NCI-H2107 (cell line): ENCODE measurements at places on chromosomes 1 and 21.
A peak's percentile ranks its signal among the peaks of the same experiment; 100 is the strongest.

GRCh38 chr1:212388985-212389716 is 25.5 kb downstream of the PACC1 start:
- DNase-seq: no peak

DNA sequence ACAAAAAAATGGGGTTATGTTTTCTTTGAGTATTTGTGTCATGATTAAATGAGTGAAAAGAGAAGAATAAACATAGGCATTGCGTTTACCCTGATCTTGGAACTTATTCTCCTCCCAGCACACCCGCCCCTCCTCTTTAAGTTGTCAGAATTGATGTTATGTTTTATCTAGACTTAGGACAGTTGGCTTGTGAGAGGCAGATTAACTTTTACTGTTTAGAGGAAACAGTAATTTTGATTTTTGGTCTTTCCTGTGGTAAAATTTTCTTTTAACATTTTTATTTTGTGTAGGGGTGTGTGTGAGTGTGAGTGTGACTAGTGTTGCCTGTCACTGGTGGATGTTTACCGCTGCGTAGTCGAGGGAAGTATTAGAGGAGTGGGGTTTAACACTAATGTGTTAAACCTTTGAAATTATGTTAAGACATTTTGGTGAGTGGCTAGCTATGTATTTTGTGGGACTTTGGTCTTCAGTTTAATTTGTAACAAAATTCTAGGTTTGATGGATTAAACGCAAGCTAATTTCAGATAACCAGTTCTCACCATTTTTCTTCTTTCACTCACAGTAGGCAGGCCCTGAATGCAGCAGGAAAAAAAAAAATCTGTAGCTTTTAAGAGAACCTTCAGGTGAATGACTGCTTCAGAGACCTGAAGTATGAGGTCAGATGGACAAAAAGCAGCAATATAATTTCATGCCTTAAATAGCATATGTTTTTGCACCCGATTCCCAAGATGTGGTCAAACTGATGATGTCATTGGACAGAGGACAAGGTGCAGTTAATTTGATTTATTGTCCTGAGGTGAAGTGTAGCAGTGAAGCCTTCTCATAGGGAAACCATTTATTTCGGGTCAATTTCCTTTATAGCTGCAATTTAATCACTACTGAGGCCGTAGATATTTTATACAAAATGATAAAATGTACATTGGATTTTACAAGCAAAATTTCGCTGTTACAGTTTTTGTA is 2.7 kb downstream of the POU2F1 start:
- DNase-seq: no peak

- DNase-seq: no peak
These were observed 1.3 kb downstream of the FNBP1L start for GRCh38 chr1:93448983-93449804.

DNA sequence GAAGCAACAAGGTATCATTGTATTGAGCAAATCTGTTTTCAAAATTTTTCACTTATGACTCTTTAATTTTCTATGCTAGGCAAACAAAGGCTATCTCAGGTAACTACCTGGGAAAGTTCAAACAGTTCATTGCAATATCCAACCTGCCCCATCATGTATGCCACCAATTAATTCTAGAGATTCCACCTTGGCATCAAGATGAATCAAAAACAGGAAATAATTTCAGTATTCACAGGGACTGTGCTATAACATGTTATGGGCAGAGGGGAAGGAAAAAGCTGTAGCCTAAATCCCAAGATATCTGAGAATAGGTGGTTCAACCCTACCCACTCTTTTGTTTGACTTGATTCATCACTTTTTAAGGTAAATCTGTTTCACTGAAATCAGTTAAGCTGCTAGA is 67.5 kb upstream of the SH3GLB1 start:
- no peak for DNase-seq

DNA sequence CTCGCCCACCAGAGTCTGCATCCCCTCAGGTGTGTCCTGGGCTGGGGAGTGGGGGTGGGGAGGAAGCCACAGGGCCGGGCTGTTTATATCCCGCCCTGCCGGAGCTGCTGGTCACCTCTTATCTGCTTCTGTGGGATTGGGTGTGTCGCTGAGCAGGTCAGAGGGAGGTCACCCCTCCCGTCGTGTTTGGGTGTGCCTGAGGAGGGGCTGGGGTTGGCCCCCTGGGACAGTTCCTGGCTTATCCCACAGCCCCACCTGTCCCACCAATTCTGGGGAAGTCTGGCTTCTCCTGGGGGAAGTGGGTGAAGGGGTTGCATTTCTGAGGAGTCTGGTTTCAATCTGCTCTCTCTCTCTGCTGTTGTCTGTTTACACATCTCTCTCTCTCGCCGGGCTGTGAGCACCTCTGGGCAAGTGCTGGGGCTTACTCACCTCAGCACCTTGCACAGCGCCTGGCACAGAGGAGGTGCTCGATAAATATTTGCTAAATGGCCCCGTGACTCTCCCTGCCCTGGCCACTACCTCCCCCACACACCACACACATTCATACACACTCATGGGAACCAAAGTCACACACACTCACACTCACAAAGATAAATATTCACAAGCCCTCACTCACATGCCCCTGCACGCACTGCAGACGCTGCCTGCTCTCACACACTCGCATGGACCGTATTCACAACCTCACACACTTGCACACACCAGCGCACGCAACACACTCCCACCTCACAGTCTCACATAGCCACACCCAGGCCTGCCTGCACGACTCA is 8.3 kb downstream of the ELF3 start:
- peak; percentile 59 for DNase-seq

GRCh38 chr1:177964336-177964735 is 5.5 kb downstream of the SEC16B start:
- DNase-seq: no peak

DNA sequence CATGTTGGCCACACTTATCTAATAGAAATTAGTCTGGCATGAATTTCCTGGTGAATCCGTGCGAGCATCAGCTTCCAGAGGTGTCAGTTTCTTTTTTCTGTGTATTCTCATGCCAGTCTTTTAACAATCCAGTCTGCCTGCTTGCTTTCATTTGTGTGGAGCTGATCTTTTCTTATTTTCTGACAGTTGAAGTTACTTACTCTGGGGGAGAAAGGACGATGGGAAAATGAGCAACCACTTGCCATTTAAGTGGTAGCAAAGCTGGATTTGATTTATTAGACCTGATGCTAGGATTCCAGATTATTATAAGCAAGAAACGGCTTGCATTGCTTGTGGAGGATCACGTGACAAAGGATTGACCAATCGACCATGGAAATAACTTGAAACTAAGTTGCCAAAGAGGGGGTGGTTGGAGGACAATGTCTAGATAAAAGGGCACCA is 24.3 kb upstream of the APP start:
- no peak for DNase-seq

DNA sequence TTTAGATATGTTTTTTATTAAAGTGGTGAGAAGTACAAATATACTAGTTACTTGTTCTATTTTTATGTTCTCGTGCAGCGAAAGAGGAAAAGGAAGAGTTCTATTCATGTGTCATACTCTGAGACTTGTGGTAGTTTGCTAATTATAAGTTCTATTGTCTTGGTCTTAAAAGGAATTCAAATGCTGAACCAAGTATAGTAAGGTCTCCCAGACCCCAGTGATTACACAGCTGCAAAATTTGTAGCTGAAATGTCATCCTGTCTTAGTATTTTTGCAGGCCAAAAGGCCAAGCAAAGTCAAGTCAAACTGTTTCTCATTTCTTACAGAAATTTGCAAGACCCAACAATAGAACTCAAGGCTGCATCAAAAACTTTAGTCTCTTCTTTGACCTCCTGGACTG is 268.7 kb downstream of the CHRM3 start:
- no peak for DNase-seq

DNA sequence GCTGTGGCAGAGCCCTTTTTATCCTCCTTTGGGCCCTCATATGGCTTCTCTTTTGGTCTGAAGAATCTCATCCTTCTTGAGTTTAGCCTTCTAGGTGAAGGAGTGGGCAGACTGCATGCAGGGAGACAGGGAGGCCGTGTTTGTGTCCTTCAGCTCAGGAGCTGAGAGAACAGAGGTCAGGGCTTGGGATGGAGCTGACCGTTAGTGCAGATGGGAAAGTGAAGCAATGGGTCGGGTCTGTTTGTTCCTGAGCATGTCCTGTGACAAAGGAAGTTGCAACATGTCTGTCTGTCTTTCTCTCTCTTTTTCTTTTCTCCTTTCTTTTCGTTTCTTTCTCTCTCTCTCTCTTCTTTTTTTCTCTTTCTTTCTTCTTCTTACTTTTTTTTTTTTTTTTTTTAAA is 14.9 kb downstream of the MAPKAPK2 start:
- no peak for DNase-seq
